Omental fat pad (tissue), 4 donors: ENCODE measurements at places on chromosomes 7 and 10.

DNA sequence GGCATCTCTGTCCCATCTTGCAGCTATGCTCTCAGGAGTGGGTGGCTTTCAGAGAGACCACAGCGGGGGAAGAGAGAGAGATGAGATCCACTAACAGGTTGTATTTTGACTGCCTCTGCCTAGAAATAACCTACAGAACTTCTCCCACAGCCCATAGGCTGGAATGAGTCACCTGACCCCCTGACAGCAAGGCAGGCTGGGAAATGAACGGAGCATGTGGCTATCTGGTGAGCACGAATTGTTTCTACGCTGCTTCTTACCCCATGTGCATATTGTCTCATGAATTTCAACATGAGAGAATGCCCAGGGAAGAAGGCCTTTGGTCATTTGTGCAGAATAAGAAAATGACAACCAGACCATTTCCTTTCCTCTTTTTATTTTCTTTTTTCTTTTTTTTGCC is 151.3 kb downstream of the SNX10 start:
- DNase-seq = no peak

DNA sequence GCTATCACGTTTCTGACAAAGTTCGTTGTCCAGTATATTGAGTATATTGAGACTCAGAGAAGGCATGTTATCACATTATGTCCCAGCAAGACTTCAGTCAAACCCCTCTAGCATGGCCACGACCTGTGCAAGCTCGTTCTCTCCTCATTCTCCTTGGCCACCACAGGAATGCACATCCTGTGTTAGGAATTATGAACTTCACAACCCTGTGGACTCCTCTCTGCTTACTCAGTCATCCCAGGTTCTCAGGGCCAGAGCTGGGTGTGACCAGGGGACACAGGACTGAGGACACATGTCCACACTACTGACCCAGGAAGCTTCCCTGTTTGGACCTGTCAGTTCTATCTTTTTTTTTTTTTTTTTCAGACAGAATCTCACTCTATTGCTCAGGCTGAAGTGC is 4.4 kb downstream of the SH2D4B start:
- DNase-seq = no peak

DNA sequence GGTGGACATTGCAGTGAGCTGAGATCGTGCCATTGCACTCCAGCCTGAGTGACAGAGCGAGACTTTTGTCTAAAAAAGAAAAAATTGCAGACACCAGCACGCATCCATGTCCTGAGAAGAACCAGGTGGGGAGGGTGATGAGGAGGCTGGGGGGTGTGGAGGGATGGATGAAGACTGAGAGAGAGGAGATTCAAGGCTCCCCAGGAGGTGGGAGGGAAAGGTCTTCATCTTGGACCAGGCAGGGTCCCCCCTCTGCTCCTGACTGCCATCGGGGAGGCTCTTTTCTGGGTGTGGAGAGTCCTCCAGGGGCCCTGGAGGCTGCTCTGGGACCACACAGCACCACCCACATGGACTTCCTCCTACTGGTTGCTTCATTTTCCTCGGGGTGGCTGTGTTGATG is 1.5 kb downstream of the SCART1 start:
- DNase-seq = no peak

- no peak for DNase-seq
Observed at GRCh38 chr10:55223352-55223751, 422.3 kb upstream of the PCDH15 start.

- DNase-seq = no peak
Observed at GRCh38 chr7:91446819-91447218, 182.6 kb downstream of the FZD1 start.

- DNase-seq = no peak
Observed at GRCh38 chr10:127151981-127152699, 44.3 kb downstream of the INSYN2A start.

DNA sequence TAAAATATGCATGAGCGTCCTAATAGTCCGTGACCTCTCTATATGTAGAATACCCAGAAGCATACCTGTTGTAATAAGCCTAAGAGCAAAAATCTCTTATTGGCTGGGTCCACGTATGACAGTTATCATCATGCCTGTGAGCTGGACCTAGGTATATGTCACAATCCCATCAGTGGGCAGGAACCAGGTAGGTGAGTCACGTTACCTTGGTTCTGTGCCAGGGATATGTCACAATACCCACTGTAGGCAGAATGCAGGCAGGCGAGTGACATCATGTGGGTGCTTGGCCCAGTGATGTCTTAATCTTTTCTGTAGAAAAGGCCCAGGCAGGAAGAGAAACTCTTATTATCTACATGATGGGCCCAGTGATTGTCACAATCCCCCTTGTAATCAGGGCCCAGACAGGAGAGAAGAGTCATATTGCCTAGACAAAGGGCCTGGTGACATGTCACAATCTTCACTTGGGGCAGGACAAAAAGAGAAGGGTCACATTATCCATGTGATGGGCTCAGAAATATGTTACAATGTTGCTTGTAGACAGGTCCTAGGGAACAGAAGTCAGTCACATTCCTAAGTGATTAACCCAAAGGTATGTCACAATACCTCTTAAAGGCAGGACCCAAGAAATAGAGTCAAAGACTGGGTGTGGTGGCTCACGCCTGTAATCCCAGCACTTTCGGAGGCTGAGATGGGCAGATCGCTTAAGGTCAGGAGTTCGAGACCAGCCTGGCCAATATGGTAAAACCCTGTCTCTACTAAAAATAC is 12.9 kb upstream of the ZNF736 start:
- DNase-seq = no peak

GRCh38 chr10:103765168-103765567 is 90.2 kb downstream of the SH3PXD2A start:
- no peak for DNase-seq

DNA sequence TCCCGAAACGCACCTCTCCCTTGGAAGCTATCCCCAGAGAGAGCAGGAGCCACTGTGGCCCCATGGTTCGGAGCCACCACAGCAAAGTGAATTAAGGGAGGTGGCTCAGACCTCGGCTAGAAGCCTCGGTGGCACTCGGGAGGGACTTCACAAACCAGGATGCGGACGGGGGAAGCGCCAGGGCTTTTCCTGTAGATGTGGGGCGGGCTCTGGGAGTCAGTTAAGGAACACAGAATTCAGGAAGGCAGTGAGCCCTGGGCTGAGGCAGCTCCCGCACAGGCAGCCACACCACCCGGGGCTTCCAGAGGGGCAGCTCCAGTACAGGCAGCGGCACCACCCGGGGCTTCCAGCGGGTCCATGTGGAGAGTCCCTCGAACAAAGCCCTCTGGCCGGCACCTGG is 42.7 kb upstream of the DPYSL4 start:
- no peak for DNase-seq

DNA sequence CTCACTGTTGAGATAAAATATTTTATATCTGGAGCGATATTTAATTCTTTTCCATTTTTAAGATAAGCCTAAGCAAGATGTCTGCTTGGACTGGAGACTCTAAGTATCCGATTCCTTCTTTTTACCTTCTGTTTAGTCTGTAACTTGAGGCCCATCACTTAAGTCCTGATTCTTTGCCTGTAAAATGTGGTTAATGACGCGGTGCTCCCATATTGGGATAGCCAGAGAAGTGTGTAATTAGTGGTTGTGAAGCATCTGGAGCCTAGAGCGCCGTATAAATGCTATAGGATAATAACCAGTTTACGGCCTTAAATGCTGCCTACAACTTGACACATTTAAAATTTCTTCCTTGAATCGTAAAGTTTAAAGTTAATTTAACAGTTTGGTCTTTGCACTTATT is 132.9 kb downstream of the CHN2 start:
- no peak for DNase-seq

DNA sequence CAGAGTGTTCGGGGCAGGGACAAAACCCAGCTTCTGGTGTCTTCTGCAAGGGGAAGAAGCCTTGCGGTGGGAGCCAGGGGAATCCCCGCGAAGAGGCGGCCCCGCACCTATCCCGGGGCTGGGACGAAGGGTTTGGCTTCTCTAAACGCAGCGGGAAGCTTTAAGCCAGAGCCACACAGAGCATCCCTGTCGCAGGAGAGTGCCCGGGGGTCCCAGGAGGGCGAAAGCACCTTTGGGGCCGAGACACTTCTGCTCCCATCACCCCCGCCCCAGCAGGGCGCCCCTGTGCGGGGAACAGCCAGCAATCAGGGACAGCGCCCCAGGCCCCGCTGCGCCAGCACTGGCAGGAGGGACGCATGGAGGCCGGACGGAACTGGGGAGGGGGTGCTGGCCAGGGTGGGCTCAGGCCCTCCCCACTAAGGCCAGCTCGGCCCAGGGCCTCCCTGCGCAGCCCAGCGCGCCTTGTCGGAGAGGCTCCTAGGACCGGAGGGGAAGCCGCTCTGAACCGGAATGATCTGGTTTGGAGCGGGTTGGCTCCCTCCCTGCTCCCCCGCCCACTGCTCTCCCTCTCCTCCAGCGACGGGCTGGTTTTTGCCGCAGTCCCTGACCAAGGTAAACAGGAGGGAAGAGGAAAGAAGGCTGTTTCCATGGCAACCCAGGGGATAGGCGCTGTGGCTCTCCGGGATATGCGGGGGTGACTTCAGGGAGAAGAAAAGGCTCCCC is 63.9 kb downstream of the TMEM209 start:
- DNase-seq = no peak

GRCh38 chr7:14521183-14521582 is 381.4 kb downstream of the DGKB start:
- DNase-seq = no peak

GRCh38 chr7:98771519-98771918 is 98.3 kb downstream of the TMEM130 start:
- DNase-seq = no peak

GRCh38 chr10:122375679-122376160 is 1.2 kb downstream of the PLEKHA1 start:
- no peak for DNase-seq

DNA sequence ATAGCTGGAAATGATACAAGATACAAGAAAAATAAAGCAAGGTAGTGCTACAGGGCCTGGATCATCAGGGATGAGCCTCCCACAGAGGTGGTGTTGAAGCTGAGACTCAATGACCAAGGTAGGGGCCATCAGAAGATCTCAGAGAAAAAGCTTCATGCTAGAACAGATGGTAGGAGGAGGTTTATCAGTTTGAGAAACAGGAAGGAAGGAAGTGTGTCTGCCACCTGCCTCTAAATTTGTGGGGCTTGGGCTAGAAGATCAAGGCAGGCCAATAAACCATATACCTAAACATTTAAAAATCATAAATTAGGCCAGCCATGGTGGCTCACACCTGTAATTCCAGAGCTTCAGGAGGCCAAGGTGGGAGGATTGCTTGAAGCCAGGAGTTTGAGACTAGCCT is 410.8 kb upstream of the PRKCQ start:
- no peak for DNase-seq

GRCh38 chr7:84700563-84701370 is 486.1 kb downstream of the SEMA3D start:
- DNase-seq = no peak

DNA sequence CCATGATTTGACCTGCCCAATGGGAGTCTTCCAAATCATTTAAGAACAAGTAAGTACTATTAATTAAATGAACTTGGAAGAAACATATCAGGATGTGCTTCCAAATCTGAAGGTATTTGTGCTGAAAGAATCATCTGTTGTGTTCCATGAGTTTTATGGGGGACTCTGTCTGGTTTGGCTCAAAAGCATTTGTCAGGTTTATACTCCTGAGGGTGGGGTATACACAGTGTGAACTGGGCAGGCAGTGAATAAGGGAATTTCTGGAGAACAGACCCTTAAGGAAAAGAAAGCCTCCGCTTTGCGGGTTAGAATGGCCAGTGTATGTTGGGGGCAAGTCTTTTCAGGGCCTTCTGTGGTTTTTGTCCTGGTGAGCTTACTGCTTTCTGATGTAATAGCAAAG is 29.9 kb downstream of the TCF7L2 start:
- DNase-seq = no peak

GRCh38 chr10:5534051-5534821 is 9.5 kb downstream of the CALML3 start:
- DNase-seq = no peak

- DNase-seq = no peak
Observed at GRCh38 chr10:13882119-13882711, 295.4 kb downstream of the PRPF18 start.

GRCh38 chr7:152931633-152932032 is 172.1 kb downstream of the ACTR3B start:
- DNase-seq = no peak

DNA sequence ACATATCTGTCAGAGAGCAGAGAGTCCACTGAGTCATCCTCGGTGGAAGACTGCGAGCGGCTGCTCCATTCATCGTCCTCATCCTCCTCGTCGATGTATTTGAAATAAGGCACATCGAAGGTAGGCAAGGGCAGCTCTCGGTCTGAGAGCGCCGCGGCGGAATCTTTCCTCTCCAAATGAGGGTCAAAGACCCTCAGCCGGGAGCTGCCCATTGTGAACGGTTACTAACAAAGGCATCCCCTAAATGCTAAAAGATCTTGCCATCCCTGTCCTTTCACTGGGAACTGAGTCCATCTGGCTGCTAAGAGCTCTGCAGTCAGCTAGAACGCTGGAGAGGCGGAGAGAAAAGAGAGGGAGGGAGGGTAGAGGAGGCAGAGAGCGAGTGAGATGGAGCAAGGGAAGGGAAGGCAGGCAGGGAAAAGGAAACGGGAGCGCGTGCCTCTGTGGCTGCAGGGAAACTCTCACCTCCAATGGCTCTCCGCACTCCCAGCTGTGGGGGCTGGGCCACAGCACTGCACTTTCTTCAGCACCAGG is 163.4 kb downstream of the RAPGEF5 start:
- no peak for DNase-seq

DNA sequence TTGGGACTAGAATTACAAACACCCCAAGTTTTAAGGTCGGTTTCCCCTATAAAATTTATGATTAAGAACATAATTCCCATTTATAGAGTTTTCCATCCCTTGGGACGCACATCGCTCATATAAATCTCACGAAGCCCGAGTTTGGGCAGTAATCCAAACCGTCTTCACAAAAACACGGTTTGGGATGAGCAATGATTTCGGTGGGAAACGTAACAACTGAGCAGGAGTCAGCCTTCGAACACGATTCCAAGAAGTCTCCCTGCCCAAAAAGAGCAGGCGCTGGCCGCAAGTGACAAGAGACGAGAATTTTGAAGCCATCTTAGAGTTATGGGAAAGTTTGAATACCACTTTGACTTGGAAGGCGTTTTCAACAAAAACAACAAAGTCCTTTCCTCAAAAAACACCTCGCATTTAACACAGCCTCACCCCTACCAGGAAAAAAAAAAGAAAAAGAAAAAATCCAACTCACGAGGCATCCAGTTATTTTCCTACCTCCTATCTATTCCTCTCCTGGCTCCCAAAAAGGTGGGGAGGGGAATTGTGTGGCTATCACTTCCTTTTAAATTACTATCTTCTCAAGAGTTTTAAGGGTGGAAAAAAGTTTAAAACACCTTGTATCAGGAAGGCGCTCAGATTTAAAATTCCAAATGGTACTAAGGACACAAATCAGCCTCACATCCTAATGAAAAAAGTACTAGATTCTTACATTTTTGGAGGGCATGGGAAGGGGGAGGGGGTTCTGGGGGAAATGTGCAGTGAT is 1.6 kb downstream of the SEPHS1 start:
- no peak for DNase-seq

- DNase-seq = no peak
Observed at GRCh38 chr7:32020551-32021159, 49.6 kb downstream of the PDE1C start.

DNA sequence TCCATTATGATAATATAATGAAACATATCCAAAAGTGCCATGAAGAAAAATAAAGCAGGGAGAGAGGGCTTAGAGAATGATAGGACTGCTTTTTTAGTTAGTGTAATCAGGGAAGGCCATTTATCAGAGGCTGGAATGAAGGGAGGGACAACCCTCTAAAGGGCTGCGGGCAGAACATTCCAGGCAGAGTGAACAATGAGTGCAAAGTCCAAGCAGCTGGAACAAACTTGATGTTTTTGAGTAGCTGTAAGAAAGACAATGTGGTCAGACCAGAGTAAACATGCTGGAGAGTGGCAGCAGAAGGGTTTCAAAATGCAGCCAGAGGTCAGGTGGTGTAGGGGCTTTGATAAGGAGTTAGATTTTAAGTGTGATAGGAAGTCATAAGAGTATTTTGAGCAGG is 65.6 kb upstream of the CCDC6 start:
- DNase-seq = no peak
